ENCODE measurements at places on chromosomes 1 and 21. TPM values are rescaled to one million over a fixed set of nuclear protein-coding genes. Genes with fewer than 3 reads are reported as not detected.
A peak's percentile ranks its signal among the peaks of the same experiment; 100 is the strongest.

DNA sequence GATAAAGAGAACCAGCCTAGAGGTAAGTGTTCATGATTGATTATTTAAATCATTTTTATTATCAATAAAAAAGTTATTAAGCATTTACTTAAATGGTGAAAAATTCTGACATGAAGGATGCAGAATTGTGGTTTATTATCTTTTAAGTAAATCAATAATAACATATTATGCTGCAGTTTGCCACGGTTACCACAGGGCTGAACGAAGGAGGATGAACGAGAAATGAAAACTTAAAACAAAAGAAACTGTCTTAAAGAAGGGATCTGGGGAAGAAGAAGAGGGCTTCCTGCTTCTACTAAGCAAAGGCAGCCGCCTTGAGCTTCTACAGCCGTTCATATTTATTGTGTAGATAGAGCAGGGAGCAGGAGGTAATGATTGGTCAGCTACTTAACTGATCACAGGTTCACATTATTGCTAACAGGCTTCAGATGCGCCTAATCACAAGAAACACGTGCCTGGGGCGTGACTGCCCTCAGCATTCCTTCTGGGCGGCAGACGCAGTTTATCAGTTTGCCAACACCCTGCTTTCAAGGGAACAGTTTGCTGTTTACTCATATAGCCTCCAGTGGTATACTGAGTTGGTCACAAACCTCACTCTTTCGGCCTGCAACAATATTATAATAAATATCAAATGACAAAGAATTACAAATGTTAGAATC, 5.8 kb upstream of the FNBP1L start:
- H3K36me3 ChIP-seq, result no peaks in the 10 kb centered on the region
- DNase-seq, result no peak
- H3K27ac ChIP-seq, result peak overlapping the region; percentile 65
- no peaks in the 10 kb centered on the region for H3K27me3 ChIP-seq
- no peaks in the 10 kb centered on the region for H3K4me1 ChIP-seq

Gene EDARADD
- total RNA-seq, result 0.42 TPM

Gene PACC1
- 16.8 TPM for total RNA-seq

DNA sequence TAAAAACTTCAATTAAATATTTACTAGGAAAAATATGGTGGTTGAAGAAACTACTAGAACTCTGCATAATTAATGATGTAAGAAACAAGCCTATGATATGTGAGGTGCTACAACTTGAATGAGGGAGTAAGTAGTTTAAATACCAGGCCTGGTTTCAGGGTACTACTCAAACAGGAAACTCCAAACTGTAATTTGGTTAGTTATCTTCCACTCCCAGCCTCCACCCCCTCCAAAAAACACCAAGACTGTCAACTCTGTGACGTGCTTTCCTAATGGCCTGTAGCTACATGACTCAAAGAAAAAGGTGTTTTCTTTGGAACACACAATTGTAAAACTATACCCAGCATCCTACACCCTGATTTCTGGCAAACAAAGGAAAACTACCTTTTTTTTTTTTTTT, 55.9 kb upstream of the RCC1 start:
- no peak overlapping the region for H3K4me3 ChIP-seq
- no peaks in the 10 kb centered on the region for H3K4me1 ChIP-seq
- no peak for DNase-seq

DNA sequence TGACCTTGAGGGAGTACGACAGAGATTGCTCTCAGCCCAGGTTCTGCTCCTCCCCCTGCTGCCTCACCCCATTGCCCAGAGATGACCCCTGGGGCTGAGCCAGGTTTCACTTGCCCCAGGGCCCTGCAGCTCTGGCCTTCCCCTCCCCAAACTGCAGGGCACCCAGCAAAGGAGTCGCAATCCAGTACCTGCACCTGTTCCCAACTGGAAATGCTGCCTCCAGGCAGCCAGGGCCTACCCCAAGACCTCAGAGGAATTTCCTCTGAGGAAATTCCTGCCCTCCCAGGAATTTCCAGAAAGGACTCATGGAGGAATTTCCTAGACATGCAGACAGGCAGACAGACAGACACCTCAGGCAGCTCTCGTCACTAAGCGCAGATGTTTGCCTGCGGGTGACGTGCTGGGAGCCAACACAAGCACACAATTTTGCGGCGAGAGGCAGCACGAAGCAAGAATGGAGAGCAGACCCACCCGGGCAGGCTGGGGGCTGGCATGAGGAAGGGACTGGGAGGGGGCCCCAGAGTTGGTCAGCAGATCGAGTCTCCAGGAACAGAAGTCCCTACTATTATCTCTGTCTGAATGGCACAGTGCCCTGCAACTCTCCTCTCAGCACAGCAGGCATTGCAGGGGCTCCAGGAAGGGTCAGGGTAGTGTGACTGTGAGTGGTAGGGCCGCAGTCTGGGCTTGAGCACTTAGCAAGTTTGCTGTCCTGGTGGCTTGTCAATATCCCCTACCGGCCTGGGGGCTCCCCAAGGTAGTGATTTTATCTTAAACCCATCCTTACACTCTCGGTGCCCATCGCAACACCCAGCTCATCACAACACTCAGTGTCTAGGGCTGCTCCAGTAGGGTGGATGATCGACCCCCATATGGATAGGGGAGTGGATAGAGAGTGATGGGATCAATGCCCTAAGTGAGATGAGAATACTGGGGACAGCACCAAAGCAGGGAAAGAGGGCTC, 2.9 kb upstream of the EFNA1 start:
- H3K36me3 ChIP-seq, result no peaks in the 10 kb centered on the region
- peak overlapping the region; percentile 17 for H3K27ac ChIP-seq
- DNase-seq, result no peak
- H3K4me1 ChIP-seq, result peaks cover 25% of the 10 kb centered on the region
- H3K4me3 ChIP-seq, result no peak overlapping the region

DNA sequence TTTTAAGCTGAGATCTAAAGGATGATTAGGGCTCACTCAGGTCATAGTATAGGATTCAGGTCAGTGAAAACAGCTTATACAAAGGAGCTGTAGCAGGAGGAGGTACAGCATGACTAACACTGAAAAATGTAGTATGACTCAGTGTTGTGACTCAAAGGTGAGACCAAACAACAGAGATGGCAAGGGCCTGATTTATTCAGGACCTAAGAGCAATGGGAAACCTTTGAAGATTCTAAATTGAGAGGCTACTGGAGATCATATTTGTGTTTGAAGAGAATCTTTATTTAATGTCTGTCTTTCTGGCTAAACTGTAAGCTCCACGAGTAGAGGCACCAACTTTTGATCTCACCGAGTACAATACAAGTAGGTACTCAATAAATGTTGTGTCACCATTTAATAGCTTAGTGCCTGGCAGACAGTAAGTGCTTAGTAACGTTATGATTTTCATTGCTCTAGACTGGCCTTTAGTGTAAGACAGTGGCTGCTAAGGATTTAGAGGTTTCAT, 43.5 kb downstream of the PRKAA2 start:
- H3K4me1 ChIP-seq, result no peaks in the 10 kb centered on the region
- H3K4me3 ChIP-seq, result no peak overlapping the region
- H3K27ac ChIP-seq, result no peak overlapping the region
- no peak for DNase-seq
- no peaks in the 10 kb centered on the region for H3K27me3 ChIP-seq

GRCh38 chr21:32197896-32198295, 81.0 kb downstream of the MIS18A start:
- H3K4me3 ChIP-seq, result no peak overlapping the region
- H3K4me1 ChIP-seq, result no peaks in the 10 kb centered on the region
- DNase-seq, result no peak
- no peaks in the 10 kb centered on the region for H3K27me3 ChIP-seq
- no peak overlapping the region for H3K27ac ChIP-seq
- H3K36me3 ChIP-seq, result no peaks in the 10 kb centered on the region

GRCh38 chr1:69088571-69088970, 479.2 kb upstream of the LRRC7 start:
- H3K27ac ChIP-seq, result no peak overlapping the region
- no peak overlapping the region for H3K4me3 ChIP-seq
- H3K36me3 ChIP-seq, result no peaks in the 10 kb centered on the region
- H3K27me3 ChIP-seq, result no peaks in the 10 kb centered on the region

DNA sequence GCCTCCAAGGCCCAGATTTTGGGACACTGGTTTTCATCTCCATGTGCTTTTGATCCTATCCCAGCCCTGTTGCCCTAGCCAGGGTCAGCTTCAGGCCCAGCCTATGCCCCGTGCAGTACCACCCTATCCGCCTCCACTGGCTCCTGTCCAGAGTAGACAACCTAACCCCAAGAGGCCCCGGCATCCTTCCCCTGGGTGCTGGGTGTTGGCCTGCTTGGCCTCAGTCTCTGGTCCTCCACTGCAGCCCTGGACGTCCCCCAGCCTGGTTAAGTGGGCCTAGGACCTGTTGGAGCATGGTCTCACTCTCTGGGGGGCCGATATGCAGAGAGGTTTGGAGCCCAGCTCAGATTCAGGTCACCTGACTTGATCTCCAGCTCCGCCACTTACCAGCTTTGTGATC, 1.6 kb downstream of the CSF3R start:
- no peak overlapping the region for H3K4me3 ChIP-seq
- no peak for DNase-seq
- H3K27ac ChIP-seq, result no peak overlapping the region
- H3K27me3 ChIP-seq, result peaks cover 7% of the 10 kb centered on the region
- no peaks in the 10 kb centered on the region for H3K36me3 ChIP-seq

GRCh38 chr1:6601049-6601922, 1.4 kb downstream of the KLHL21 start:
- peak overlapping the region; percentile 95 for H3K4me3 ChIP-seq
- peak; percentile 63 for DNase-seq
- peaks cover 20% of the 10 kb centered on the region for H3K36me3 ChIP-seq
- H3K27ac ChIP-seq, result peak overlapping the region; percentile 99
- H3K4me1 ChIP-seq, result peaks cover 72% of the 10 kb centered on the region
- H3K27me3 ChIP-seq, result no peaks in the 10 kb centered on the region

- no peaks in the 10 kb centered on the region for H3K4me1 ChIP-seq
- no peaks in the 10 kb centered on the region for H3K36me3 ChIP-seq
- no peak overlapping the region for H3K27ac ChIP-seq
- DNase-seq, result no peak
- H3K27me3 ChIP-seq, result peaks cover 3% of the 10 kb centered on the region
- H3K4me3 ChIP-seq, result no peak overlapping the region
Observed at GRCh38 chr1:30705698-30706097, 17.7 kb downstream of the MATN1 start.

- no peak overlapping the region for H3K4me3 ChIP-seq
- H3K27ac ChIP-seq, result peak overlapping the region; percentile 69
- peaks cover 42% of the 10 kb centered on the region for H3K4me1 ChIP-seq
- peaks cover 57% of the 10 kb centered on the region for H3K36me3 ChIP-seq
- no peaks in the 10 kb centered on the region for H3K27me3 ChIP-seq
Observed at GRCh38 chr1:33295023-33295422, 25.9 kb downstream of the A3GALT2 start.

- no peak overlapping the region for H3K27ac ChIP-seq
- no peaks in the 10 kb centered on the region for H3K36me3 ChIP-seq
- no peaks in the 10 kb centered on the region for H3K4me1 ChIP-seq
- no peak overlapping the region for H3K4me3 ChIP-seq
- DNase-seq, result no peak
Observed at GRCh38 chr1:190323530-190323929, 154.1 kb downstream of the BRINP3 start.

- no peak for DNase-seq
- H3K36me3 ChIP-seq, result no peaks in the 10 kb centered on the region
- no peaks in the 10 kb centered on the region for H3K4me1 ChIP-seq
- H3K27ac ChIP-seq, result no peak overlapping the region
Observed at GRCh38 chr1:112239683-112240330, 156.2 kb upstream of the CTTNBP2NL start.

Gene CTSS
- 51.9 TPM for total RNA-seq

DNA sequence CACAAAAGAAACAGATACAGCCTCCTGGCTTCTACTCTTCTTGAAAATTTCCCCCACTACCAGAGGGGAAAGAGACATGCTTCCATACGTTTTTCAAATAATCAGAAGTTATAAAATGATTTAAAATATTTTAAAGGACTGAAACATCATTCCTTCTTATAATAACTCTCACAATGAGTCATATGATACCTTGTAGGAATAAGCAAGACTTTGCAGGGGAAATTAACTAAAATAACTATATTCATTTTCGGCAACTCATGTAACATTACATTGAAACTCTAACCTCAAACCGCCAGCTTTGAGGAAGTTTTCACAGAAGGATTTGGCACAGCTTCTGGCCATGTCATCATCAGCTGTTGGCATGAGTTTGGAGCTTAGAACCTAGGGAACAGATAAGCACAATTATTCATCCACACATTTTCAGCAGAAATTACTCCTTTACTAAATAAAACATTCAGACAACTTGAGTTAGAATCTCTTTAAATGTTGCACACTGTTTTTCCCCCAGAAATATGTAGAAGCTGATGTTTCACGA, 85.9 kb downstream of the USP24 start:
- H3K4me1 ChIP-seq, result no peaks in the 10 kb centered on the region
- H3K4me3 ChIP-seq, result no peak overlapping the region
- H3K27me3 ChIP-seq, result no peaks in the 10 kb centered on the region
- peaks cover 34% of the 10 kb centered on the region for H3K36me3 ChIP-seq

- H3K36me3 ChIP-seq, result no peaks in the 10 kb centered on the region
- DNase-seq, result no peak
- H3K27ac ChIP-seq, result no peak overlapping the region
- H3K4me1 ChIP-seq, result no peaks in the 10 kb centered on the region
- H3K27me3 ChIP-seq, result peaks cover 3% of the 10 kb centered on the region
Observed at GRCh38 chr1:4562321-4562720, 92.1 kb upstream of the AJAP1 start.

Gene CADM3
- 56.1 TPM for total RNA-seq

GRCh38 chr1:144101397-144102045, 129.7 kb upstream of the FAM72C start:
- H3K36me3 ChIP-seq, result no peaks in the 10 kb centered on the region
- no peaks in the 10 kb centered on the region for H3K4me1 ChIP-seq
- no peaks in the 10 kb centered on the region for H3K27me3 ChIP-seq
- H3K4me3 ChIP-seq, result no peak overlapping the region
- H3K27ac ChIP-seq, result no peak overlapping the region

GRCh38 chr21:44742418-44743153, 31.2 kb upstream of the TSPEAR start:
- H3K27ac ChIP-seq, result no peak overlapping the region
- H3K27me3 ChIP-seq, result no peaks in the 10 kb centered on the region
- no peaks in the 10 kb centered on the region for H3K36me3 ChIP-seq
- H3K4me1 ChIP-seq, result no peaks in the 10 kb centered on the region

Measured in tibial nerve (tissue), 4 donors.